ENCODE measurements at places on chromosomes 13 and 19. TPM values are rescaled to one million over a fixed set of nuclear protein-coding genes. Genes with fewer than 3 reads are reported as not detected.
A peak's percentile ranks its signal among the peaks of the same experiment; 100 is the strongest.

- no peak overlapping the region for H3K4me3 ChIP-seq
- DNase-seq, result no peak
- H3K4me1 ChIP-seq, result peaks cover 51% of the 10 kb centered on the region
- no peaks in the 10 kb centered on the region for H3K36me3 ChIP-seq
- H3K27ac ChIP-seq, result no peak overlapping the region
- no peaks in the 10 kb centered on the region for H3K27me3 ChIP-seq
Measured at GRCh38 chr13:21758441-21758840, 87.6 kb downstream of the FGF9 start.

DNA sequence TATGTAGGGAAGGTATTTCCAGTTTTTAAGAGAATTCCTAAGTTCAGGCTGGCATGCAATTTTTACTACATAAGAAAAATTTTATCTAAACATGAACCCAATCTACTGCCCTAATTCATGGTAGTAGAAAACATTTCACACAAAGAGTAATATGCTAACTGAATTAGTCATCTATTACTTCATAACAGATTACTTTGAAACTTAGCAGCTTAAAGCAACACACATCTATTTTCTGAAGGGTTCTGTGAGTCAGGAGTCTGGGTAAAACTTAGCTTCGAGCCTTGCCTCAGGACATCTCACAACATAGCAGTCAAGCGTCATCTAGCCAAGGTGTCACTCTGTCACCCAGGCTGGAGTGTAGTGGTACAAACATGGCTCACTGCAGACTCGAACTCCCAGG lies 537.5 kb downstream of the DCT start:
- H3K27ac ChIP-seq, result no peak overlapping the region
- DNase-seq, result no peak
- H3K4me1 ChIP-seq, result peaks cover 9% of the 10 kb centered on the region

The TMEM59L gene
- total RNA-seq, result 30.0 TPM

DNA sequence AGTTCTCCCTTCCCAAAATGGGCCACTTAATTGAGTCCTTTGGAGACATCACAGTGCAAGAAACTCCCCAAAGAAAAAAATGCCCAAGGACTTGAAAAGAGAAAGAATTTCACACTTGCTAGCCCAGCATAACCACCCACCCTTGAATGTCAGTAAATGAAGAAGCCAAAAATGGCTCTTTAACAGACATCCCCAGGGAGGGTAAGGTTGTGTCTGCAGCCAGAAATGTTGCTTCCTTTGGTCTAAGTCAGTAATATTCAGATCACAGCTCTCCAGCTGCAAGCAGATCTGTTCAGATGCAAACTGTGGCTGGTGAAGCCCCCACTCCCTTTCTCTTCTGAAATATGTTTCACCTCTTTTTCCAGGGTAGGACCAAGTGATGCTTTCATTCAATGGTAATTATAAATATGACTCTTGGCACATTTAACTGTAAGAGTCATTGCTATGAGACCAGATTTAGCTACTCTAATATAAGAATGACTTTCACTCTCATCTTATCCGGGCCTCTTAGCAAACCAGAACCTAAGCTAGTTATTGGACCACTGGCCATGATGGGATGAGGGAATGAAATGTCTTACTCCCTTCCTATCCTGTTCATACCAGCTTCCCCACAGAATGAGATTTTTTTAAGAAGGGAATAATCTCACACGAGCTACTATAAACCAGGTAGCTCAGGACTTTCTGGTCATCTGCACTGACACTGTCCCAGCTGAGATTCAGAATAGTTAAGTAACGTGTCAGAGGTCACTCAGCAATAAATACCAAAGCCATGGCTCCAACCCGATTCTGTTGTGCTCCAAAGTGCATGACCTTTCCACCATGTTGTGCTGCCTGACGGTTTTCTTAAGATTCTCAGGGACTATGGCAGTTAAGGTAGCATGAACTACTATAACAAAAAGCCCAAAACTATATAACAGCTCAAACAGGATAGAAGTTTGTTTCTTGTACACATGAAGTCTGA lies 234.1 kb downstream of the FOXO1 start:
- H3K27me3 ChIP-seq, result no peaks in the 10 kb centered on the region
- DNase-seq, result no peak
- no peak overlapping the region for H3K27ac ChIP-seq
- peaks cover 8% of the 10 kb centered on the region for H3K4me1 ChIP-seq

The KDELR1 gene
- total RNA-seq, result 223 TPM

The MADCAM1 gene
- 3.9 TPM for total RNA-seq

The IZUMO2 gene
- total RNA-seq, result 3.5 TPM

GRCh38 chr19:58460039-58460438 lies 6.8 kb upstream of the ZNF324 start:
- no peak overlapping the region for H3K27ac ChIP-seq
- H3K36me3 ChIP-seq, result no peaks in the 10 kb centered on the region
- no peak overlapping the region for H3K4me3 ChIP-seq
- DNase-seq, result no peak
- H3K27me3 ChIP-seq, result peaks cover 17% of the 10 kb centered on the region
- no peaks in the 10 kb centered on the region for H3K4me1 ChIP-seq

The IQCN gene
- 0.61 TPM for total RNA-seq

DNA sequence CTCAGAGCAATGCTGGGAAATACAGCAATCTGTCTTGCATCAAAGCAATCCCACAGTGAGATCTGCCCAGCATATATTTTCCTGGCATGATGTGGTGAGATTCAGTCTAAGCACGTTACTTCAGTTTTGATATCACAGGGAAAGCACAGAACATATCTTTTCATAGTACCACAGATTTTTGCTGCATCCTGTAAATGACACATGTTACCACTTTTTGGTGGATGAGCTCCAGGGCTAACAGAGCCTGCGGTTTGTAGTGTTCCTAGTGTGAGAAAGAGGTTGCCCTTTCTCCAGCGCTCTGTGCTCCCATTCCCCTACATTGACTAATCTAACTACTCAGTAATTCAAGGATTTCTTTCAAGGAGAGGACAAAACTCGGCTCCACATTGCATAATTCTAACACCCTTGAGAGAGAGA lies 409.0 kb downstream of the GPC6 start:
- H3K4me3 ChIP-seq, result no peak overlapping the region
- no peak for DNase-seq
- H3K27ac ChIP-seq, result peak overlapping the region; percentile 22
- H3K27me3 ChIP-seq, result no peaks in the 10 kb centered on the region
- H3K36me3 ChIP-seq, result no peaks in the 10 kb centered on the region

The RNF17 gene
- not detected for total RNA-seq

The SYMPK gene
- 111 TPM for total RNA-seq

- H3K27ac ChIP-seq, result no peak overlapping the region
- no peaks in the 10 kb centered on the region for H3K4me1 ChIP-seq
- no peak overlapping the region for H3K4me3 ChIP-seq
- peaks cover 11% of the 10 kb centered on the region for H3K27me3 ChIP-seq
Measured at GRCh38 chr19:24127601-24128000, 40.6 kb downstream of the ZNF254 start.

The ZNF763 gene
- 2.4 TPM for total RNA-seq

DNA sequence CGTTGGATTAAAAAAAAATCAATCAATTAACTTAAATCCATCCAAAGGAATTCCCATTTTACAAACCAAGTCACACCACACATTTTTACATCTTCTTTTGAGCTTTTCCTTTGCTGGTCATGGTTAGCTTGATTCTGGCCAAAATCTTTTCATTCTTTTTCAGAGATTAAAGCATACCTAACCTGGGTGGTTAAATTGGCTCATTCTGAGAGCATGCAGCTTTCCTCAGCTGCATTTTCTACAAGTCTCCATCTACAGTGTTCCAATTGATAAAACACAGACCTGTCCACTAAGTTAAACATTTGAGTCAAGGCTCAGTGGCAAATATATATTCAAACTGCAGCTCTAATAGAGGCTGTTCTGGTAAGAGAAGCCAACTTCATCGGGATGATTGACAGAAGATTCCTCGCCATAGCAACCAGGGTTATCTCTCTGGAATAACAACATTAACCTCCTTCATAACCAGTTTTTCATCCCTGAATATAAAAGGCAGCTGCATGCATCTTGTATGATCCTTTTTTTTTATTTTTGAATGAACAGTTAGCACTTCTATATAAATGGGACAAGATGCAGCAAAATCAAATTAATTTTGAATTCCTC lies 106.2 kb downstream of the DNAJC15 start:
- H3K27ac ChIP-seq, result no peak overlapping the region
- DNase-seq, result no peak
- H3K27me3 ChIP-seq, result no peaks in the 10 kb centered on the region
- peaks cover 63% of the 10 kb centered on the region for H3K4me1 ChIP-seq

GRCh38 chr13:88417801-88418200 lies 746.6 kb downstream of the SLITRK5 start:
- no peak for DNase-seq
- no peak overlapping the region for H3K27ac ChIP-seq
- peaks cover 4% of the 10 kb centered on the region for H3K36me3 ChIP-seq
- H3K27me3 ChIP-seq, result no peaks in the 10 kb centered on the region
- no peak overlapping the region for H3K4me3 ChIP-seq
- H3K4me1 ChIP-seq, result peaks cover 9% of the 10 kb centered on the region

The NDUFA11 gene
- 260 TPM for total RNA-seq

GRCh38 chr19:41411968-41412265 lies 14.3 kb downstream of the BCKDHA start:
- peaks cover 12% of the 10 kb centered on the region for H3K4me1 ChIP-seq
- H3K4me3 ChIP-seq, result no peak overlapping the region
- no peak for DNase-seq
- no peaks in the 10 kb centered on the region for H3K36me3 ChIP-seq
- peak overlapping the region; percentile 29 for H3K27ac ChIP-seq

DNA sequence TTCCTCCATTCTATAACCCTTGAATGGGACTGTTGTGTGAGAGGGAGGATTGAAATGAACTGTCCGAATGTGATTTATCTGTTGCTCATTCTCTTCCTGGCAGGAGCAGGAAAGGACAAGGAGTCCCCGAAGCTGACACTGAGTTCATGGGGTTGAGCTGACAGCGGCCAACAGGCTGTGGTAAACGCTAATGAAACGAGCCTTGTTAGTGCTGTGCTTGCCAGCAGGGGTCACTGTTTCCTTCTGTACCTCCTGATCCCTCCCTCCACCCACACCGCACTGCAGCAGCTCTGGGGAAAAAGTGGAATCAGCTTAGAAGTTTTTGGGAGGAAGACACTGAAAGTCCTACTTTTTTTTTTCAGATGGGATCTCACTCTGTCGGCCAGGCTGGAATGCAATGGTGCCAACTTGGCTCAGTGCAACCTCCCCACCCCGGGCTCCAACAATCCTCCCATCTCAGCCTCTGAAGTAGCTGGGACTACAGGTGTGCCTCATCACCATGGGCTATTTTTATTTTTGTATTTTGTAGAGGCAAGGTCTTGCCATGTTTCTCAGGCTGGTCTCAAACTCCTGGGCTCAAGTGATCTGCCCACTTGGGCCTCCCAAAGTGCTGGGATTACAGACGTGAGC lies 6.7 kb upstream of the ZNF761 start:
- peak; percentile 85 for DNase-seq
- H3K4me1 ChIP-seq, result peaks cover 23% of the 10 kb centered on the region
- no peaks in the 10 kb centered on the region for H3K27me3 ChIP-seq
- peaks cover 3% of the 10 kb centered on the region for H3K36me3 ChIP-seq
- H3K4me3 ChIP-seq, result no peak overlapping the region

- H3K4me3 ChIP-seq, result no peak overlapping the region
- no peak for DNase-seq
- no peaks in the 10 kb centered on the region for H3K4me1 ChIP-seq
- no peak overlapping the region for H3K27ac ChIP-seq
- H3K36me3 ChIP-seq, result no peaks in the 10 kb centered on the region
Measured at GRCh38 chr13:39394796-39395678, 208.0 kb downstream of the LHFPL6 start.

The C19orf85 gene
- 2.1 TPM for total RNA-seq

GRCh38 chr19:28117143-28117542 lies 1095.8 kb downstream of the UQCRFS1 start:
- H3K4me3 ChIP-seq, result no peak overlapping the region
- no peak for DNase-seq
- no peaks in the 10 kb centered on the region for H3K27me3 ChIP-seq
- H3K27ac ChIP-seq, result no peak overlapping the region
- H3K36me3 ChIP-seq, result no peaks in the 10 kb centered on the region

- no peak overlapping the region for H3K4me3 ChIP-seq
- H3K27me3 ChIP-seq, result no peaks in the 10 kb centered on the region
- H3K27ac ChIP-seq, result no peak overlapping the region
- H3K4me1 ChIP-seq, result no peaks in the 10 kb centered on the region
- no peaks in the 10 kb centered on the region for H3K36me3 ChIP-seq
- no peak for DNase-seq
Measured at GRCh38 chr19:7230826-7231225, 63.4 kb downstream of the INSR start.

- H3K27me3 ChIP-seq, result peaks cover 29% of the 10 kb centered on the region
- peak; percentile 95 for DNase-seq
- H3K4me1 ChIP-seq, result peaks cover 8% of the 10 kb centered on the region
- no peak overlapping the region for H3K4me3 ChIP-seq
Measured at GRCh38 chr19:38233740-38234251, 9.8 kb upstream of the DPF1 start.

DNA sequence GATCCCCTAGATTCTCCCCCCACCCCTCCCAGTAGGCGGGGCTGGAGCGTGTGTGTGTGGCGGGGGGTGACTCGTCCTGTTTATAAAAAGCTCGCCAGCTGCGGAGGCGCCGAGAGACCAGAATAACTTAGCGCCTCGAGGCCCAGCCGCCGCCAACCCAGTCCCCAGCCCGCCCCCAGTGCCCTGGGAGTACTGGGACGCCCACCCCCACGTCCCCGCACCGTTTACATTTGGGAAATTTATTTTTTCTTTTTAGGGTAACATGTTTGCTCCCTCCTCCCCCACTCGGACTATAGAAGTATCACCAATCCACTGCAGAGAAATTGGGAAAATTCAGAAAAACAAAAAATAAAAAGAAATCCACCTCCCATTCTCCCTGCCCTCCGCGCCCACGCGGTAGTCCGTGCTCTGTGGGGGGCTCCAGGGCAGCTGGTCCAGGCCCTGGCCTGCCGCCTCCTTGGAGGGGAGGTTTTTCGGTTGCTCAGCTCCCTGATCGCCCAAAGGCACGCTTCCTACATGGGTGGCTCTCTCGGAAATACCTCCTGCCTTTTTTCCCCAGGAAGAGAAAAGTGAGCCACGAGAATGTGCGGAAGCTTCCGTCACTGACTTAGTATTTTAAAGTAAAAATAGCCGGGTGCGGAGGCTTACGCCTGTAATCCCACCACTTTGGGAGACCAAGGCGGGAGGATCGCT lies 1.5 kb upstream of the RAB3A start:
- peak overlapping the region; percentile 86 for H3K4me3 ChIP-seq
- H3K27me3 ChIP-seq, result no peaks in the 10 kb centered on the region
- H3K27ac ChIP-seq, result peak overlapping the region; percentile 99
- DNase-seq, result peak; percentile 68
- H3K4me1 ChIP-seq, result peaks cover 22% of the 10 kb centered on the region
- peaks cover 7% of the 10 kb centered on the region for H3K36me3 ChIP-seq

- H3K27me3 ChIP-seq, result no peaks in the 10 kb centered on the region
- peaks cover 36% of the 10 kb centered on the region for H3K36me3 ChIP-seq
- DNase-seq, result no peak
Measured at GRCh38 chr13:36979361-36980050, 19.6 kb downstream of the ALG5 start.

The ZNF296 gene
- total RNA-seq, result 13.4 TPM

- H3K27me3 ChIP-seq, result peaks cover 2% of the 10 kb centered on the region
- no peak for DNase-seq
- peaks cover 10% of the 10 kb centered on the region for H3K4me1 ChIP-seq
Measured at GRCh38 chr19:7385062-7385461, 36.3 kb downstream of the ARHGEF18 start.
